Myometrial cell (primary cell): ENCODE measurements at places on chromosomes 2 and 18. TPM values are rescaled to one million over a fixed set of nuclear protein-coding genes. Genes with fewer than 3 reads are reported as not detected.

Gene TSGA10
- total RNA-seq = 0.71 TPM in 1 of 2 replicates, not detected in the other

Gene GKN1
- total RNA-seq = not detected in 2 replicates

Gene CYP1B1
- total RNA-seq = 30.0 and 34.2 TPM in 2 replicates

Gene ALPG
- not detected in 2 replicates for total RNA-seq

Gene TMEM17
- 3.2 and 4.6 TPM in 2 replicates for total RNA-seq

Gene CHST9
- not detected in 2 replicates for total RNA-seq

Gene UGT1A5
- total RNA-seq = not detected in 2 replicates

Gene GALNT5
- 2.9 and 4.3 TPM in 2 replicates for total RNA-seq

Gene OXER1
- total RNA-seq = not detected in 2 replicates

Gene PLEKHH2
- total RNA-seq = 3.7 and 4.8 TPM in 2 replicates

Gene GATA6
- total RNA-seq = 13.8 and 14.9 TPM in 2 replicates

Gene RTP5
- not detected in 2 replicates for total RNA-seq

Gene PLEK
- under 0.01 TPM in 1 of 2 replicates, not detected in the other for total RNA-seq

Gene ALK
- total RNA-seq = not detected in 2 replicates

Gene CD207
- not detected in 2 replicates for total RNA-seq

Gene SCYGR4
- total RNA-seq = not detected in 2 replicates

Gene IL1RN
- total RNA-seq = not detected in 2 replicates

Gene TOGARAM2
- under 0.01 and 0.53 TPM in 2 replicates for total RNA-seq

Gene COLEC12
- total RNA-seq = 0.18 and 0.29 TPM in 2 replicates

Gene SF3B1
- 119 and 156 TPM in 2 replicates for total RNA-seq

Gene MSTN
- total RNA-seq = 13.5 and 15.6 TPM in 2 replicates

Gene BCL2
- total RNA-seq = under 0.01 TPM in 1 of 2 replicates, not detected in the other

Gene NEU2
- not detected in 2 replicates for total RNA-seq

Gene RESP18
- not detected in 2 replicates for total RNA-seq

Gene CRYGD
- total RNA-seq = not detected in 2 replicates

Gene SH3RF3
- total RNA-seq = 11.9 and 15.9 TPM in 2 replicates

Gene B3GNT7
- total RNA-seq = 1.2 TPM in 1 of 2 replicates, not detected in the other

Gene POTEJ
- not detected in 2 replicates for total RNA-seq

Gene NGEF
- 3.2 and 5.8 TPM in 2 replicates for total RNA-seq

Gene GPR45
- total RNA-seq = not detected in 2 replicates

Gene FBLN7
- total RNA-seq = under 0.01 TPM in 1 of 2 replicates, not detected in the other

Gene C2orf66
- not detected in 2 replicates for total RNA-seq

Gene TEKT4
- not detected in 2 replicates for total RNA-seq

Gene ARID5A
- total RNA-seq = 8.5 and 8.9 TPM in 2 replicates

Gene SCN3A
- not detected in 2 replicates for total RNA-seq

Gene TLX2
- total RNA-seq = not detected in 2 replicates

Gene LPIN2
- total RNA-seq = 28.0 and 34.9 TPM in 2 replicates

Gene NDUFB3
- total RNA-seq = 64.9 and 80.1 TPM in 2 replicates

Gene PXDN
- total RNA-seq = 176 and 181 TPM in 2 replicates

Gene FAM110C
- not detected in 2 replicates for total RNA-seq

Gene DSG4
- total RNA-seq = not detected in 2 replicates

Gene PTPRN
- 1.2 and 1.7 TPM in 2 replicates for total RNA-seq

Gene GAREM2
- total RNA-seq = 0.29 and 0.89 TPM in 2 replicates

Gene MALL
- total RNA-seq = 204 and 210 TPM in 2 replicates

Gene UXS1
- 35.7 and 51.0 TPM in 2 replicates for total RNA-seq

Gene FLACC1
- 0.35 TPM in 1 of 2 replicates, not detected in the other for total RNA-seq

Gene CCDC85A
- total RNA-seq = 1.6 and 3.7 TPM in 2 replicates
